Kidney epithelial cell (primary cell): ENCODE measurements at places on chromosomes 1 and 21. TPM values are rescaled to one million over a fixed set of nuclear protein-coding genes. Genes with fewer than 3 reads are reported as not detected.

Gene NBL1
- total RNA-seq: 71.0 and 76.7 TPM in 2 replicates

Gene CELSR2
- total RNA-seq: 18.1 and 19.4 TPM in 2 replicates

Gene ALPL
- 5.1 and 7.3 TPM in 2 replicates for total RNA-seq

Gene TPTE
- total RNA-seq: not detected in 2 replicates

Gene NEGR1
- 4.0 and 4.9 TPM in 2 replicates for total RNA-seq

Gene DNM3
- total RNA-seq: 1.6 and 2.7 TPM in 2 replicates

Gene TINAGL1
- total RNA-seq: 140 and 149 TPM in 2 replicates

Gene GUCA2A
- total RNA-seq: not detected in 2 replicates

Gene MROH9
- not detected in 2 replicates for total RNA-seq

Gene OR2T2
- total RNA-seq: not detected in 2 replicates

Gene MROH7
- 0.21 TPM in 1 of 2 replicates, not detected in the other for total RNA-seq

Gene RPF1
- 55.7 and 65.4 TPM in 2 replicates for total RNA-seq

Gene RAB7B
- total RNA-seq: 0.13 TPM in 1 of 2 replicates, not detected in the other

Gene AGT
- total RNA-seq: 3.9 and 4.7 TPM in 2 replicates

Gene GBP3
- total RNA-seq: 28.5 and 39.4 TPM in 2 replicates

Gene AMY1C
- total RNA-seq: not detected in 2 replicates

Gene COL11A1
- 0.38 and 0.48 TPM in 2 replicates for total RNA-seq

Gene GBP4
- 0.50 and 1.2 TPM in 2 replicates for total RNA-seq

Gene HAO2
- not detected in 2 replicates for total RNA-seq

Gene PMF1
- 81.8 and 83.6 TPM in 2 replicates for total RNA-seq

Gene TMEM53
- total RNA-seq: 11.5 and 12.2 TPM in 2 replicates

Gene PTPRC
- total RNA-seq: 0.29 TPM in 1 of 2 replicates, not detected in the other

Gene S100A5
- total RNA-seq: 0.75 TPM in 1 of 2 replicates, not detected in the other

Gene GSTM1
- total RNA-seq: 9.7 and 16.3 TPM in 2 replicates

Gene BEND5
- 3.9 and 4.2 TPM in 2 replicates for total RNA-seq

Gene CPTP
- 44.3 and 59.5 TPM in 2 replicates for total RNA-seq

Gene SAMD13
- total RNA-seq: 1.2 and 1.9 TPM in 2 replicates

Gene CASQ2
- not detected in 2 replicates for total RNA-seq

Gene BARHL2
- not detected in 2 replicates for total RNA-seq

Gene ACOT11
- total RNA-seq: 2.3 and 3.1 TPM in 2 replicates

Gene KRTAP24-1
- total RNA-seq: not detected in 2 replicates

Gene RCC1
- total RNA-seq: 37.6 and 45.2 TPM in 2 replicates

Gene PEAR1
- 10.3 and 17.1 TPM in 2 replicates for total RNA-seq

Gene USH2A
- not detected in 2 replicates for total RNA-seq

Gene SYT6
- not detected in 2 replicates for total RNA-seq

Gene RIPPLY3
- total RNA-seq: 0.48 and 0.92 TPM in 2 replicates

Gene AIRE
- total RNA-seq: 0.17 TPM in 1 of 2 replicates, not detected in the other

Gene RNU1-2
- under 0.01 TPM in 2 replicates for total RNA-seq

Gene KDF1
- total RNA-seq: 10.3 and 11.0 TPM in 2 replicates

Gene HFM1
- 0.48 and 0.79 TPM in 2 replicates for total RNA-seq

Gene UBE2U
- total RNA-seq: not detected in 2 replicates

Gene SUSD4
- 0.84 and 1.8 TPM in 2 replicates for total RNA-seq

Gene RGS7
- total RNA-seq: 0.34 and 1.5 TPM in 2 replicates

Gene LCE1A
- total RNA-seq: not detected in 2 replicates

Gene KRTAP7-1
- total RNA-seq: not detected in 2 replicates

Gene S100B
- not detected in 2 replicates for total RNA-seq

Gene C8A
- total RNA-seq: not detected in 2 replicates

Gene UTP25
- 14.6 and 15.7 TPM in 2 replicates for total RNA-seq

Gene TBX19
- 2.9 and 4.7 TPM in 2 replicates for total RNA-seq

Gene LRRC53
- total RNA-seq: not detected in 2 replicates

Gene NTNG1
- 3.7 and 5.2 TPM in 2 replicates for total RNA-seq

Gene LDLRAD1
- not detected in 2 replicates for total RNA-seq

Gene GBP7
- total RNA-seq: not detected in 2 replicates

Gene SIM2
- 9.5 and 16.3 TPM in 2 replicates for total RNA-seq

Gene SMIM1
- not detected in 2 replicates for total RNA-seq

Gene CFAP74
- total RNA-seq: not detected in 2 replicates

Gene SLX9
- total RNA-seq: 25.7 and 38.6 TPM in 2 replicates

Gene RAB13
- total RNA-seq: 46.3 and 48.7 TPM in 2 replicates

Gene CELA3B
- not detected in 2 replicates for total RNA-seq
